ENCODE measurements at places on chromosomes 2 and 18.

DNA sequence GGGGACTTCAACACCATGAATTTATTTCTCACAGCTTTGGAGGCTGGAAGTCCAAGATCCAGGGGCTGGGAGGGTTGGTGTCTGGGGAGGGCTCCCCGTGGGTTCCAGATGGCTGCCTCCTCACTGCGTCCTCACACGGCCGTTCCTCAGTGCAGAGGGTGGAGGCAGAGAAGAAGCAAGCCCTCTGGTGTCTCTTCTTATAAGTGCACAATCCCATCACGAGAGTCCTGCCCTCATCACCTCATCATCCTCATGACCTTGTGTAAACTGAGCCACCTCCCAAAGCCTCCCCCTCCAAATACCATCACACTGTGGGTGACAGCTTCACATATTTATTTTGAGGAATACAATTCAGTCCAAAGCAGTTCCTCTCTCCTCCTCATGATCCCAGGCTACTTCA is 26.3 kb downstream of the TMEM163 start:
- peak; percentile 34 for DNase-seq

GRCh38 chr18:23324861-23325260 is 128.2 kb upstream of the RIOK3 start:
- DNase-seq, result no peak

DNA sequence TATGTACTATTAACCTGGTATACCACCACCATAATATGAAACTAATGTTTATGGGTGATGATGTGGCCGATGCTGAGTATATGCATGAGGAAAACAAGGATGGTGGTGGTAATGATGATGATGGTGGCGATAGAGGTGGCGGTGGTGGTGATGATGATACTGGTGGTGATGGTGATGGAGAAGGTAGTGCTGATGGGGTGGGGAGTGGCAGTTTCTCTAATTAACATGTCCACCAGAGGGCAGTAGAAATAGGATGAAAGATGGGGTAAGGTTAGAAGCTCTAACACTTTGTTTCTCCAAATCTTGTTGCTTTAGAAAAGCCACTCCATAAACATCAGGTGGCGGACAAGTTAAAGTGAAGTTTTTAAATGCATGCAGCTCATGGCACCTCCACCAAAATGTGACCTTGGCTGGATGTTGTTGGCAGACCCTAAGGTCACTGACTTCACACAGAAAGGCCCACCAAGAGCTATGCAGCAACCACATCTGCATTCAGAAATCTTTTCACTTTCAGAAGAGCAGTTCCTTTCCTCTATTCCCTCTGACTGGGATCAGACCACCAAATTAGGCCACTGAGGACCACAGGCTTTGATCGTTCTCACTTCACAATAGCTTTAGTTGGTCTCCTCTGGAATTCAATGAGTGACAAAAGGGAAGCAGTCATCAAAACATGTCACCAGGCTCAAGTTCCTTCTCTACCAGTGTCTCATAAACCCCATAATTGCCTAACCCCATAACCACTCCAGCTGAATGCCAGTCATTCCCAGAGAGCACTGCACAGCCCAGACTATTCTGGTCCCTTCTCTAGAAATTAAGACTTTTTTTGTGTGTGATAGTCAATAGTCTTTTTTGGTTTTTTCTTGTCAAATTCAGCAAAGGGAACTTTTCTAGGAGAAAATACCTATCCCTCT is 7.5 kb upstream of the BCL11A start:
- peak; percentile 75 for DNase-seq

GRCh38 chr2:46410273-46411244 is 68.8 kb upstream of the TMEM247 start:
- DNase-seq, result no peak

GRCh38 chr2:48912110-48912509 is 156.6 kb upstream of the LHCGR start:
- DNase-seq, result peak; percentile 43

- DNase-seq, result peak; percentile 26
Measured at GRCh38 chr2:167411367-167411766, 523.1 kb downstream of the XIRP2 start.

DNA sequence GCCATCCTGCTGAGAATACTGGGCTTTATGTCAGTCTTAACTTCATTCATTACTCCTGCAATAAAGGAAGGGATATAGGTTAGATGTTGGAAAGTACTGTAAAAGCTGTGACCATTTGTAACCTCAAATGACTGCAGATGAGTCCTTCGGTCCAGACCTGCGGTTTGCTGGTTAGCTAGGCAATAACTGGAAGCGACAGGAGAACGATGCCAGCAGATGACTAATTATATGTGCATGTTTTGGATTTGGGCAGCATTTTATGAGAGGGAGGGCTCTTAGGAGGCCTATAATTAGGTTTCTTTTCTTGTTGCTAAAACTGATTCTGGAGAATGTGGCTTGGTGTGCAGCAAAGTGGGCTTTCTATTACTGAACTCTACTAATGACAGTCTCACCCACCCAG is 205.6 kb downstream of the TMEM182 start:
- no peak for DNase-seq

DNA sequence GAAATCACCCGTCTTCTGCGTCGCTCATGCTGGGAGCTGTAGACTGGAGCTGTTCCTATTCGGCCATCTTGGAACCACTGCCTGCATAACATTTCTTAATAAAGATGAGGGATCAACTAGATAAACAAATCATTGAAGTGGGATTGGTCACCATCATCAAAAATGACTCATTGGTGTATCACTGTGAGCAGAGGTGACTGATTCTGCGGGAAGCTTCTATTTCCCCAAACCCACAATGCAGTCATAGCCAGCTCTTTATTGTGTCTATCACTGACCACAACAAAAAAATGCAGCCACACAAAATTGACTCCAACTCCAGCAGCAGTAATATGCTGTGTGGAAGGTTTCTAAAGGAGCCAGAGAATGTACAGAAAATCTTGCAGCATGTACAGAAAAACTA is 630.7 kb upstream of the HS6ST1 start:
- no peak for DNase-seq

DNA sequence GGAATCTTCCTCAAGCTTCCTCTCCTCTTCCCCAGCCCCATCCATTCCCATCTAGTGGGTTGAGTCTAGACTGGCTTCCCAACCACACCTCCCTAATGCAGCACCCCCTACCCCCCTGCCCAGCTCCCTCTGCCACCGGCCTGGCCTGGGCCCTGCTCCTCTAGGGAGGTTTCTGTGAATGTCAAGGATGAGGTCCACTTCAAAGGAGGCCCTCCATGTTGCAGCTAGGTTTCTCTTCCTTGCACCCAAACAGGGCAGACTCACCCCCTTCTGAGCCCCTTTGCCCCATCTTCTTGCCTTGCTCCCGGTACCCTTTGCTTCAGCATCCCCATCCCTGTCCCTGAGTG is 18.3 kb downstream of the EMX1 start:
- no peak for DNase-seq

DNA sequence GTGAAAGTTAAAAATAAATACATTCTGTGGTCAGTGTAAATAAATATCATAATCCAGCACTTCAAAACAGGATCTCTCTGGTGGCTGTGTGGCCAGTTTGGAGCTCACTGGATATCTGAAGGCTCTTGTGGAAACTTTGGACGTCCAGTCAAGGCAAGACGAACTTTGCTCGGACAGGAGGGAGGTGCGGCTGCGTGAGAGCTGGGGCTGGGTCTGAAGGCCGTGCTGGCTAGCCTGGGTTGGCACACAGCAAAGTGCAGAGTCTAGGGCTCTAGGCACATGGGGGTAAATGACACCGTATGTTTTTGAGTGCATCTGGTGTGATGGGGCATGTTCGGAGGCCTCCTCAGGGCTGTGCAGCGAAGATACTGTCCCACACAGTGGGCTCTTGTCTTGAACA is 78.9 kb upstream of the TXNDC2 start:
- no peak for DNase-seq

DNA sequence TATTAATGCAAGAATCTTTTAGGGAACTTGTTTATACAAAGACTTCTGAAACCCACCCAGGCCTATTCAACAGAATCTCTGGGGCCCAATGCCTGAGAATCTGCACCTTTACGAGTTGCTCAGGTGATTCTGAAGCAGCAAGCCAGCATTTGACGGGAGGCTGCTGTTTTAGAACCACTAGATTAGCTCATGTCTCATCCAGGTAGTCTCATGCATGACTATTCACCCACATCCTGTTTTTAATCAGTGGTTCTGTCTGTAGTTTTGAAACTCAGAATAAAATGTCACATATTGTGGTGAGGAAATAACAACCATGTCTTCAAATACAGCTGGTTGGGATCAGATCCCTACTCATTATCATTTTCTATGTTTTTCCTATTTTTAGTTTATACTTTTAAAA is 39.5 kb downstream of the CYTIP start:
- DNase-seq, result no peak

GRCh38 chr2:150729495-150729955 is 242.1 kb upstream of the RND3 start:
- DNase-seq, result no peak

GRCh38 chr2:98502556-98503335 is 58.1 kb downstream of the INPP4A start:
- peak; percentile 8 for DNase-seq

- no peak for DNase-seq
Measured at GRCh38 chr2:173797586-173798263, 167.4 kb downstream of the SP3 start.

- DNase-seq, result no peak
Measured at GRCh38 chr2:187654535-187654934, 100.3 kb upstream of the TFPI start.

- DNase-seq, result no peak
Measured at GRCh38 chr18:58748899-58749595, 77.8 kb downstream of the MALT1 start.

GRCh38 chr2:216350214-216350791 is 22.0 kb downstream of the MARCHF4 start:
- no peak for DNase-seq

- DNase-seq, result no peak
Measured at GRCh38 chr2:8511868-8512612, 169.8 kb upstream of the ID2 start.

DNA sequence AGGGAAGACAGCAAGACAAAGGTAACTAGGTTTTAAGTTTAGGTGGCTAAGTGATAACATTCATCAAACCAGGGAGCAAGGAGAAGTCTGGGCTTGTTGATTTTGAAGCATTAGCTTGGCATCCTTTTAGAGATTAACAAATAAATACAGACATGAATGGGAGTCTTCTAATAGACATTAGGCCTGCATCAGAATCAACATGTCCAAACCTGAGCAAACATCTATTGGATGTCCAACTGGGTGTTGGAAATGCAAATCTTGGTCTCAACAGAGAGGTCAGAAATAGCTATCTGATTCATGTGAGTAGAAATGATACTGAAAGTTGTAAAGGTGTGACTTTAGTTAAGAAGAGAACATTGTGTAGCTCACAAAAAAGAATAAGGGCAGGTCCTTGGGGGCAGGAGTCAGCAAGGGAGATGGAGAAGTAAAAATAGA is 85.5 kb upstream of the RND3 start:
- DNase-seq, result no peak

DNA sequence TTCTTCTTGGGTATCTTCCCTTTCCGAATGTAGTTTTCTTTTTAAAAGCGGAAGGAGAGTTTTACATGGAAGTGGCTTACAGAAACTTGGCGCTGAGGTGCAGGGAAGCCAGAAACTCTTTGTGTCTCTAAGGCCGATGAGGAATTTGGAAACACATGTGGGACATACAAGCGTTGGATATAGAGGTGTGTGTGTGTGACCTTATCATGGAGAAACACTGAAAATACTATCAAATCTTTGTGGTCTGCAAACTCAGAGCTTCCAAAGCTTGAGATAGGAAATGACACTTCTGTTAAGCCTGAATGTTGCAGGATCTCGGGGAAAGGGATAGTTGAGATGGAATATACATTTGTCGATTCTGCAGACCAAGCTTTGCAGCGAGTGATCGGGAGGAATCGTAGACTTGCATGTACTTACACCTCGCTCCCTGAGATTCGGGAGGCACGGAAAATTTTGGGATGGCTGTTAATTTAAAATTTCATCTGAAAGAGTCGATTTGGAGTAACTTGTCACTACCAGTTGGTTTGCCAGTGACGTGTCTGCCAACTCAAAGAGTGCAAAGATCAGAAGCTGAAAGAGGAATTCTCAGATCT is 1.0 kb downstream of the NAB1 start:
- peak; percentile 31 for DNase-seq

- no peak for DNase-seq
Measured at GRCh38 chr2:163667064-163667887, 68.5 kb downstream of the FIGN start.

DNA sequence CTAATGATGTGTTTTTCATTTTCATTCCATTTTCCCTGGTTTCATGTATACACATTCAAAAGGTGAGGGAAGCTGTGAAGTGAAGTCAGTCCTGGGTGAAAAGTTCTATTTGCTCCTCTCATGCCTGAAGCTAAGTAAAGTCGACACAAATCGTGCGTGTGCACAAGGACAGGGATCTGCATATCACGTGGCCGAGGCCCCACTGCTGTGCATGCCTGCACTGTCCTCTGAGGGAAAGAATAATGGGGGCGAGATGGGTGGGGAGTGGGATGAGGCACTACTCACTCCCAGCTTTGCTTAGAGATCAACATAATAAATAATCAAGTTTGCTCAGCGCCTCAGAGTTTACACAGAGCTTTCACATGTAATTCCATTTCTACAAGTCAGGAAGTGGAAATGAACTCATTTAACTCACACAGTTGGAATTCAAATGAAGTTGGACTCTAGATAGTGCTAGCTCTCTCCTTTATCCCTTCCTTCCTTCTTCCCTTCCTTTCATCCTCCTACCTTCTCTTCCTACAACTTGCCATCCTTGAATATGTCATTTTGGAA is 5.1 kb upstream of the PTPRM start:
- DNase-seq, result no peak

- DNase-seq, result peak; percentile 30
Measured at GRCh38 chr18:23136326-23137096, 1.2 kb downstream of the CABLES1 start.

DNA sequence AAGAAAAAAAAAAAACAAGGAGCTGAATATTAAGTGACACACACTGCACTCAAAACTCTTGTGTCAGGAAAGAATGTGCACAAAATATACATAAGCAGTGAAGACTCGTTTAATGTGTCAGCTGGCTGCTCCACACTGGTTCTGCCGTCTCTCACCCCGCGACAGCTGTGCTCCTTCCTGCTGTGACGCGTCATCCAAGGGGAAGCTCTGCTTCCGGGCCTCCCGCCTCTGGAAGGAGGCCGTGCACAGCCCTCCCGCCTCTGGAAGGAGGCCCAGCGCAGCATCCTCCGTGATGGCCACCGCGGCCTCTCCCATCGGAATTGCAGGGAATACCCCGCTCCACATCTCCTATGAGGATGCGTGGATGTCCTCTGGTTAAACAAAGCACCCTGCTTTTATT is 151.0 kb downstream of the HDAC4 start:
- no peak for DNase-seq

- DNase-seq, result peak; percentile 36
Measured at GRCh38 chr2:106572541-106573450, 85.6 kb downstream of the CD8B2 start.

GRCh38 chr2:144343145-144343544 is 176.8 kb downstream of the ZEB2 start:
- DNase-seq, result no peak

All from SK-MEL-5 (cell line).